Type B pancreatic cell (in vitro differentiated cells): ENCODE measurements at places on chromosomes 3 and 15. TPM values are rescaled to one million over a fixed set of nuclear protein-coding genes. Genes with fewer than 3 reads are reported as not detected.

The SOX2 gene
- total RNA-seq = 20.5 and 70.4 TPM in 2 replicates

The IGF2BP2 gene
- total RNA-seq = 101 and 140 TPM in 2 replicates

The EHHADH gene
- 5.3 and 14.4 TPM in 2 replicates for total RNA-seq

The PLSCR1 gene
- total RNA-seq = 51.5 and 86.4 TPM in 2 replicates

The CILP gene
- total RNA-seq = 0.07 and 1.8 TPM in 2 replicates

The TICRR gene
- 8.8 and 23.4 TPM in 2 replicates for total RNA-seq

The ARL14 gene
- 0.53 and 1.9 TPM in 2 replicates for total RNA-seq

The KBTBD8 gene
- total RNA-seq = 4.8 and 5.6 TPM in 2 replicates

DNA sequence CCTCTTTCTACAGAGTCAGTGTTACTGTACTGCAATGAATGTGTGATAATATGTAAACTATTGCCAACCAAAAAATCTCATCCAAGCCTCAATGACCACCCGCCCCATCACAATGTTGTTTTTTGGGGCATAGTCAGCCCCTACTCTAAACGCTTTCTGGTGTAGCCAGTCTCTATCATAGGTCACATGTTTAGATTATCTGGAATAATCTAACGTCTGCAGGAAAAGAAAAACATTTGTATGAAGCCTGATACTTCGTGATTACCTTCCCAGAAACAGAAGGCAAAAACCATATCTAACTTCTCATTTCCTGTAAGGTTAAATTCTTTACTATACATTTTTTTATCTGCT, 1331.8 kb upstream of the GBE1 start:
- H3K4me3 ChIP-seq = no peak overlapping the region
- no peaks in the 10 kb centered on the region for H3K36me3 ChIP-seq
- H3K4me1 ChIP-seq = no peaks in the 10 kb centered on the region
- H3K27ac ChIP-seq = no peak overlapping the region
- H3K27me3 ChIP-seq = no peaks in the 10 kb centered on the region
- no peak for DNase-seq

- H3K36me3 ChIP-seq = no peaks in the 10 kb centered on the region
- peak overlapping the region; percentile 86 for H3K4me3 ChIP-seq
- no peak overlapping the region for H3K27ac ChIP-seq
- H3K27me3 ChIP-seq = peaks cover 67% of the 10 kb centered on the region
- peak; percentile 73 for DNase-seq
- H3K4me1 ChIP-seq = no peaks in the 10 kb centered on the region
Measured at GRCh38 chr15:60591496-60592370, 112.8 kb upstream of the ICE2 start.

- peaks cover 20% of the 10 kb centered on the region for H3K27me3 ChIP-seq
- DNase-seq = no peak
- peaks cover 6% of the 10 kb centered on the region for H3K4me1 ChIP-seq
- no peak overlapping the region for H3K27ac ChIP-seq
- peaks cover 3% of the 10 kb centered on the region for H3K36me3 ChIP-seq
- H3K4me3 ChIP-seq = no peak overlapping the region
Measured at GRCh38 chr15:98120561-98120960, 160.1 kb downstream of the ARRDC4 start.

DNA sequence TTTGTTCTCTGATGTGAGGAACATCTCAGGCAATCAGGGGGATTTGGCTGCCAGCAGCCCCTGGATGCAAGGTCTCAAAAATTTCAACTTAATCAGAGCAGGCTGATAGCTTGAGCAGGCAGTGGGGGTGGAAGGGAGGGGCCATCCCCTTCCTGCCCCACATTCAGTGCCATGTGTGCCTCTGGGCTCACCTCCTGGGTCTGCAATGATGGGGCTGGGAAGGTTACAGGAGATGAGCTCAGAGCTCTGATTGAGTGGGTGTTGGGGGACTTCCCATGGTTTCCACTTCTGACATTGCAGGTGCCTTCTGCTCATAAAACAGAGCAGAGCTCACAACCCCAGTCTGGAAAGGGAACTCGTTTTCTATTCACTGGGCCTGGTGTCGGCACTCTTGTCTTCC, 37.0 kb downstream of the PARP16 start:
- peaks cover 4% of the 10 kb centered on the region for H3K36me3 ChIP-seq
- H3K4me3 ChIP-seq = no peak overlapping the region
- H3K27ac ChIP-seq = no peak overlapping the region
- DNase-seq = no peak
- H3K4me1 ChIP-seq = peaks cover 25% of the 10 kb centered on the region

GRCh38 chr3:37765591-37766488, 95.8 kb upstream of the CTDSPL start:
- H3K27me3 ChIP-seq = peaks cover 8% of the 10 kb centered on the region
- peak overlapping the region; percentile 60 for H3K4me3 ChIP-seq
- peaks cover 75% of the 10 kb centered on the region for H3K4me1 ChIP-seq

GRCh38 chr15:34336231-34336990, 1.2 kb downstream of the SLC12A6 start:
- peak overlapping the region; percentile 93 for H3K4me3 ChIP-seq
- no peaks in the 10 kb centered on the region for H3K27me3 ChIP-seq
- DNase-seq = no peak
- H3K4me1 ChIP-seq = peaks cover 10% of the 10 kb centered on the region

GRCh38 chr15:81297603-81298575, 26.1 kb downstream of the STARD5 start:
- H3K4me1 ChIP-seq = peaks cover 8% of the 10 kb centered on the region
- no peaks in the 10 kb centered on the region for H3K36me3 ChIP-seq
- H3K27me3 ChIP-seq = peaks cover 5% of the 10 kb centered on the region

DNA sequence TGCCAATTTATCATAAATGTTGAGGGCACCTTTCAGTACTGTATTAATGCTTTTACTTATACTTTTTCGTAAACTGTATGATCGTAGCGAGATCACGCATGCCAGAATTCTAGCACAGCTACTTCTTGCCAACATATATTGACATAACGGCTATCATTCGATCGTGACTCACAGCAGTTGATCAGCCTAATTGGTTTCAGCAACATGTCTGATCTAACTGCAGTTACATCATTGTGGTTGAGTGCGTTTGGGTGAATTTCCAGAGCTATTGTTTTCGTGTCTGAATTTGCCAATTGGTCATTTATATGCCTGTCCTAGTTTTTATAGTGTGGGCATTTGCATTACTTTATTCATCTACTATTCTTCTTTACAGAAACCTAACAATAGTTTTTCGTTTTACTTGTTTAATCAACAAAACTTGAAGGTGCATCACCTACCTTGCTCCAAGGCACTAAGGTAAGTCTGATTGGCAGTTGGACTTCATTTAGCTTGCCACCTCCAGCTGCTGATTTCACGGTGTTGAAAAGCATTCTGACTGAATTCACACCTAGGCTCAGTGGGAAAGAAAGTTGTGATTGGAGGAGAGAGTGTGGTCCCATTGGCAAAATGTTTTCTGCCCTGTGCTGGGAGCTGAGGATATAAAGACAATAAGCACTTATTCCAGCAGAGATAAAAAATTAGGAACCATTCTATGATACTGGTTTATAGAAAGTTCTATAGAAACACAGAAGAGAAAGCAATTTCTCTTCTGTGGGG, 120.9 kb upstream of the RGMA start:
- no peaks in the 10 kb centered on the region for H3K36me3 ChIP-seq
- H3K4me1 ChIP-seq = no peaks in the 10 kb centered on the region
- H3K4me3 ChIP-seq = no peak overlapping the region

DNA sequence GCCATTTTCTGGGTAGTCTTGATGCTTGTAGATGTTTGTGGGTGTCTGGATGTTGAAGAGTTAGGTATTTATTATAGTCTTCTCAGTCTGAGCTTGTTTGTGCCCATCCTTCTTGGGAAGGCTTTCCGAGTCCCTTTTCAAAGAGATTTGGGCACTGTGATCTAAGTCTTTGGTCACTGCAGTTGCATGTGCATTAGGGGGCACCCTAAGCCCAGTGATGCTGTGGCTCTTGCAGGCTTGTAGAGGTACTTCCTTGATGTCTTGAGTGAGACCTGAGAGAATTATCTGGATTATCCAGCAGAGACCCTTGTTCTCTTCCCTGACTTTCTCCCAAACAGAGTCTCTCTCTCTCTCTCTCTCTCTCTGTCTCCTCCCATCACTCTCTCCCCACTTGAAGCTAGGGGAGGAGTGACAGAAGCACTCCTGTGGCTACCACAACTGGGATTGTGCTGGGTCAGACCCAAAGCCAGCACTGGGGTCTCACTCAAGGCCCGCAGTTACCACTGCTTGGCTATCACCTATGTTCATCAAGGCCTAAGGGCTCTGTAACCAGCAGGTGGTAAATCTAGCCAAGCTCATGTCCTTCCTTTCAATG, 68.5 kb downstream of the TMCO5A start:
- no peaks in the 10 kb centered on the region for H3K27me3 ChIP-seq
- DNase-seq = no peak
- H3K4me3 ChIP-seq = no peak overlapping the region
- H3K27ac ChIP-seq = no peak overlapping the region
- H3K36me3 ChIP-seq = no peaks in the 10 kb centered on the region
- peaks cover 9% of the 10 kb centered on the region for H3K4me1 ChIP-seq

GRCh38 chr3:183481582-183481981, 53.2 kb upstream of the MCF2L2 start:
- no peaks in the 10 kb centered on the region for H3K36me3 ChIP-seq
- no peak overlapping the region for H3K4me3 ChIP-seq
- peak; percentile 25 for DNase-seq
- H3K4me1 ChIP-seq = peaks cover 27% of the 10 kb centered on the region
- H3K27me3 ChIP-seq = peaks cover 1% of the 10 kb centered on the region

GRCh38 chr15:69119683-69120395, 40.6 kb upstream of the GLCE start:
- no peak for DNase-seq
- no peak overlapping the region for H3K4me3 ChIP-seq
- peaks cover 37% of the 10 kb centered on the region for H3K4me1 ChIP-seq
- H3K27ac ChIP-seq = peak overlapping the region; percentile 59

DNA sequence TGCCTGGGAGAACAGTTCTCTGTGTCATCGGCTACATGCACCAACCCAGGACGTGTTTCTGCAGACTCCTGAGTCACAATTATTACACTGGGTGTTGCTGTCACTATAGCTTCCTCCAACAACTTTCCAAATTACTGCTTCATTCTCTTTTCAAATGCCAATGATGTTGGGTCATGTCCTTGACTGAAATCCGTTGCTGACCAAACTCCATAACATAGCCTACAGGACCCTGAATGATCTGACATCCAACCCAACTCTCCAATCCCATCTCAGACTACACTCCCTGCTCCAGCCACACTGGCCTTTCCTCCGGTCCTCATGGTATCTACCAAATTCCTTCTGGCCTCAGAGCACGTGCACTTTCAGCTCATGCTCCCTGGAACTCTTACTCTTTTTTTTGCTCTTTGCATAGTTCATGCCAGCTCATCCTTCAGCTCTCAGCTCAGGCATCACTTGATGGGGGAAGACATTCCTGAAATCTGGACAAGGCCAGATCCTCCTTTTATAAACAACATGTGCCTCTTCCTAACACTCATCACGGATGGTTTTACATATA, 108.8 kb upstream of the PTPRG start:
- H3K4me1 ChIP-seq = peaks cover 3% of the 10 kb centered on the region
- H3K36me3 ChIP-seq = no peaks in the 10 kb centered on the region
- H3K27ac ChIP-seq = no peak overlapping the region
- no peaks in the 10 kb centered on the region for H3K27me3 ChIP-seq

- H3K4me1 ChIP-seq = no peaks in the 10 kb centered on the region
- no peak for DNase-seq
- H3K27me3 ChIP-seq = no peaks in the 10 kb centered on the region
- no peak overlapping the region for H3K27ac ChIP-seq
Measured at GRCh38 chr3:176469694-176470205, 727.5 kb downstream of the TBL1XR1 start.

- no peaks in the 10 kb centered on the region for H3K27me3 ChIP-seq
- no peaks in the 10 kb centered on the region for H3K4me1 ChIP-seq
- DNase-seq = no peak
Measured at GRCh38 chr3:133620066-133620784, 41.5 kb downstream of the TOPBP1 start.

- peaks cover 25% of the 10 kb centered on the region for H3K36me3 ChIP-seq
- peak overlapping the region; percentile 16 for H3K27ac ChIP-seq
- no peak overlapping the region for H3K4me3 ChIP-seq
- DNase-seq = no peak
- H3K27me3 ChIP-seq = no peaks in the 10 kb centered on the region
- peaks cover 4% of the 10 kb centered on the region for H3K4me1 ChIP-seq
Measured at GRCh38 chr3:31635545-31635944, 102.8 kb downstream of the STT3B start.

- H3K4me3 ChIP-seq = no peak overlapping the region
- no peak overlapping the region for H3K27ac ChIP-seq
- H3K36me3 ChIP-seq = peaks cover 7% of the 10 kb centered on the region
- DNase-seq = no peak
- H3K27me3 ChIP-seq = no peaks in the 10 kb centered on the region
- H3K4me1 ChIP-seq = no peaks in the 10 kb centered on the region
Measured at GRCh38 chr3:144369129-144369879, 397.7 kb downstream of the DIPK2A start.

DNA sequence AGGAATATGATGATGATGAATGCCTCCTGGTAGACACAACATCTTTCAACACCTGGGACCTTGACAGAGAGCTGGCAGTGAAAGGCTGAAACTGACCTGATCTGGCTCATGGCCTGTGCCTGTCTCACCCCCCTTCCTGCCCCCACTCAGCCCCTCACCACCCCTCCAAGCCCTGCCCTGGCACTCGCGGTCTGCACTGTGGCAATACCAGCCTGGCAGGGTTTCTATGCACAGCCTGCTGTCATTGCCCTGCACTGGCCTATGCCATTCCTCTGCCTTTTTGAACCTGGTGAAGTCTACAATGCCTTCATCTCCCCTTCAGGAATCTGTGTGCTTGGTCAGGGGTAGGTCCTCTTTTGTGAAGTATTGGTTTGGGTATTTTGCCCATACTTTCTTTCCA, 56.5 kb downstream of the ACAD9 start:
- H3K27me3 ChIP-seq = peaks cover 16% of the 10 kb centered on the region
- H3K4me1 ChIP-seq = no peaks in the 10 kb centered on the region
- peak; percentile 22 for DNase-seq

- no peak overlapping the region for H3K4me3 ChIP-seq
- H3K4me1 ChIP-seq = no peaks in the 10 kb centered on the region
- no peak for DNase-seq
- no peaks in the 10 kb centered on the region for H3K27me3 ChIP-seq
- no peaks in the 10 kb centered on the region for H3K36me3 ChIP-seq
Measured at GRCh38 chr3:166499636-166500035, 662.4 kb upstream of the BCHE start.

GRCh38 chr3:13857702-13858380, 22.0 kb downstream of the WNT7A start:
- no peak overlapping the region for H3K27ac ChIP-seq
- no peaks in the 10 kb centered on the region for H3K36me3 ChIP-seq
- no peaks in the 10 kb centered on the region for H3K4me1 ChIP-seq

- no peaks in the 10 kb centered on the region for H3K36me3 ChIP-seq
- peak overlapping the region; percentile 92 for H3K4me3 ChIP-seq
- peaks cover 37% of the 10 kb centered on the region for H3K27me3 ChIP-seq
- peak; percentile 73 for DNase-seq
- peak overlapping the region; percentile 71 for H3K27ac ChIP-seq
Measured at GRCh38 chr3:75906555-75907112, 121.3 kb upstream of the ZNF717 start.

- no peaks in the 10 kb centered on the region for H3K36me3 ChIP-seq
- no peak overlapping the region for H3K27ac ChIP-seq
- H3K27me3 ChIP-seq = peaks cover 16% of the 10 kb centered on the region
Measured at GRCh38 chr3:139906418-139906817, 28.6 kb upstream of the CLSTN2 start.

- no peak for DNase-seq
- no peak overlapping the region for H3K4me3 ChIP-seq
- H3K27ac ChIP-seq = peak overlapping the region; percentile 20
- H3K4me1 ChIP-seq = peaks cover 27% of the 10 kb centered on the region
Measured at GRCh38 chr3:65808824-65809223, 229.9 kb downstream of the MAGI1 start.

- no peaks in the 10 kb centered on the region for H3K27me3 ChIP-seq
- H3K36me3 ChIP-seq = no peaks in the 10 kb centered on the region
- H3K4me1 ChIP-seq = peaks cover 26% of the 10 kb centered on the region
- DNase-seq = peak; percentile 54
- no peak overlapping the region for H3K27ac ChIP-seq
Measured at GRCh38 chr15:31274496-31275330, 51.9 kb upstream of the KLF13 start.
